RWPE2 (cell line): ENCODE measurements at places on chromosomes 11 and 22.

DNA sequence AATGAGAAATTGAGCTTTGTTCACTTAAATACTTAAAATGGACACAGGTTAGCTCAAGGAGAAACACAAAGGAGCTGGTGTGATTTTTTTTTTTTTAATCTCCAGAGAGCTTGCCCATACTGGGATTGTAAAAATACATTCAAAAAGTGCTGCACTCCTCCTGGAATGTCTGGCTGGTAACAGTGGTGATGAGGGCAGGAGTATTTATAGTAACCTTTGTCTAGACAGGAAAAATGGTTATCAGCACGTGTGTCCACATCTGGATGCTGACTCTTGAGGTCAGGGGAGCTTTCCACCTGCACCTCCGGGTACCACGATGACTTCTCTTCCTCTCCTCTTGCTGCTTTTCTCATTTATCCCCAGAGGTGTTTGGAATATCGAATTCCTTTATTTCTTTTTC lies 30.1 kb downstream of the EXT2 start:
- DNase-seq: no peak
- no peak overlapping the region for H3K27ac ChIP-seq
- H3K36me3 ChIP-seq: peaks cover 57% of the 10 kb centered on the region
- no peaks in the 10 kb centered on the region for H3K4me1 ChIP-seq
- no peak overlapping the region for H3K4me3 ChIP-seq
- no peaks in the 10 kb centered on the region for H3K27me3 ChIP-seq

DNA sequence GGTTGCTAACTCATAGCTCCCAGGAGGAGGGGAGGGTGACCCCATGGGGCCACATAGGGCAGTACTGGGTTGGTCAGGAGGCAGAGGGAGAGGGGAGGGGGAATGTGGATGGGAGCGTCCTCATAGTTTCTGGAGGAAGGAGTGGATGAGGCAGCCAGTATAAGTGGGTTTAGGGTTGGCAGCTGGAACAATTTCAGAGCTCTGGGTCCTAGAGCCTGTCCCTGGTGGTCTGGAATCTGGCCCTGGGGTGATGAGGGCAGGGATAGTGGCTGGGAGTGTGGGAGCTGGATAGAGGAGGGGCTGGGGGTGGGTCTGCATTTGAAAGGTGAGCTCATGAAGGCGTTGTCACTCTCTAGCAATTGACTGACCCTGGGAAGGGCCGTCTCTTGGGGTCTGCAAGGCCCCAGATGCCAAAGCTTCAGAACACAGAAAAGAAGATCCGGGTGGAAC lies 5.3 kb upstream of the MRGPRG start:
- H3K27me3 ChIP-seq: peaks cover 32% of the 10 kb centered on the region
- no peaks in the 10 kb centered on the region for H3K36me3 ChIP-seq
- no peak for DNase-seq
- no peaks in the 10 kb centered on the region for H3K4me1 ChIP-seq
- no peak overlapping the region for H3K4me3 ChIP-seq
- no peak overlapping the region for H3K27ac ChIP-seq

DNA sequence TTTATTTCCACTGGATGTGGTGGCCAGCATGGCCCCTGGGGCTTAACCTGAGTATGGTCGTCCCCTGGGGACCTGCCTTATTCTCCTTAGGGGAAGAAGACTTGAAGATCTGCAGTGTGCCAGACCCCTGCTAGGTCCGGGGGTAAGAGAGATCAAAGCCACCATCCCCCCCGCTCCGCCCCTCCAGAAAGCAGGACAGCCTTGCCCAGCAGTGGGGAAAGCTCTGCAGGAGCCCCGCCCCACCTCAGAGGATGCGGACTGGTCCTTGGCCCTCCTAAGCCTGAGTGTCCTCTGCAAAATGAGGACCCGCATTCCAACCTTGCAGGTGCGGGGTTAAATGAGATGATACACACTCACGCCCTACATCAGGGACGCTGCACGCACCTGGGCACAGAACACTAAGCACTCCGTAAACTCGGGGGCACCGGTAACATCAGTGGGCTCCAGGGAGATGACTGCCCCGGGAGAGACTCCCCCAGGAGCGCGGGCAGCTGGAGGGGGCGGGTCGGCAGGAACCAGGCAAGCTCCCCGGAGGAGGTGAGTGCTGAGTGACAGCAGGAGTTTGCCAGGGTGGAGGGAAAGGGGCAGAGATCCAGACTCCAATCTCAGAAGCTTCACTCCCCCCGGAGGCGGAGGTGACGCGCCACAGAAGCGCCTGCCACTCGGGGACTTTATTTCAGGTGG lies 564 bp upstream of the ANO1 start:
- peak overlapping the region; percentile 29 for H3K4me3 ChIP-seq
- H3K36me3 ChIP-seq: no peaks in the 10 kb centered on the region
- no peak overlapping the region for H3K27ac ChIP-seq
- DNase-seq: peak; percentile 45

- H3K27ac ChIP-seq: no peak overlapping the region
- no peaks in the 10 kb centered on the region for H3K36me3 ChIP-seq
- no peak overlapping the region for H3K4me3 ChIP-seq
Measured at GRCh38 chr11:70183483-70184176, 19.5 kb upstream of the FADD start.

DNA sequence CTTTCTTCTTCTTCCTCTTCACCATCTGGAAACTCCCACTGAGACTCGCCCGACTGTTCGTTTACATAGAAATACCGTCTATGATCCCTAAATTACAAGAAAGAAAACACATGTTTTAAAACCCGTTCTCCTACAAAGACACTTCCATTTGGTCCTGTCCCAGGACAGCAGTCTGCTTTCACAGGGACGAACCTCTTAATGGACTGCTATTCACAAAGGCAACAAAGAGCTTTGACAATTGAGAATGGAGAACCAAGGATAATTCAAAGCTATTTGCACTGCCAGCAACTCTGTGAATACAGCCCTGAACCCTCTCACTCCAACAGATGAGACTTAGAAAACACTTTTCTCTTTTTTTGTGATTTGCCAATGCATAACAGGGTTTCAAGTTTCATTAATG lies 16.3 kb upstream of the AGBL2 start:
- peaks cover 99% of the 10 kb centered on the region for H3K36me3 ChIP-seq
- H3K4me1 ChIP-seq: no peaks in the 10 kb centered on the region
- H3K4me3 ChIP-seq: no peak overlapping the region
- DNase-seq: no peak
- no peaks in the 10 kb centered on the region for H3K27me3 ChIP-seq
